Activated naive CD4-positive, alpha-beta T cell treated with Interleukin-2 at 50 U/mL for 16 hours (primary cell): ENCODE measurements at places on chromosomes 13 and 19.

DNA sequence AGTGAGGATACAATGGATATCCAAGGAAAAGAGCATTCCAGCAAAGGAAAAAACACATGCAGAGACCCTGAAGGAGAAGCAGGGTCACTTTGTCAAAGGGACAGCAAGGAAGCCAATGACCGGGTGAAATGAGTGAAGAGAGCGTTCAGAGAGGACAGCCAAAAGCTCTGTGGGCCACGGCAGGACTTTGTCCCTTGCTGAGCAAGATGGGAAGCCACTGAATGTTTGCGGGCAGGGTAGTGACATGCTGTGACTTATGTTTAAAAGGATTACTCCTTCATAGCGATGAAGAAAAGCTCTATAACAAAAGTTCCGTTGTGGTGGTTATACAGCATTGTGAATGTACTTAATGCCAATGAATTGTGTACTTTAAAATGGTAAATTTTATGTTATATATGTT, 16.5 kb downstream of the ZAR1L start:
- no peak for DNase-seq

- no peak for DNase-seq
Measured at GRCh38 chr13:94178625-94179244, 300.7 kb downstream of the DCT start.

DNA sequence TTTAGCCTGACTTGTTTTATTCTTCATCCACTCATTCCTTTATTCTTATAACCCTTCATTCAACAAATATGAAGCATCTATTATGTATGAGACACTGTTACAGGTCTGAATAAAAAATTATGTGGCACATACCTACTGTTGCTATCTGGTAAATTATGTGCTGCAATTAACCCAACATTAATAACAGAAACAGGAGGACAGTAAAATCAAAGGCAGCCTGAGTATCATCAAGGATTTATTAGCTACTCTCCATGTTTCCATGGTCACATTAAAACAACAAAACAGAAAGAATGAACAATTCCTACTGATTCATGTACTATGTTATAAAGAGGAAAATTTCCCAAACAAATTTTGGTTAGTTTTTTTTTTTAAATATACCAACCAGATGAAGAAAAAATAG, 43.9 kb downstream of the RAP2A start:
- no peak for DNase-seq

GRCh38 chr19:5995606-5996005, 17.7 kb upstream of the RANBP3 start:
- DNase-seq = no peak
